PC-9 (cell line): ENCODE measurements at places on chromosomes 1 and 21.

GRCh38 chr21:35360870-35361570 is 311.9 kb upstream of the RUNX1 start:
- peak; percentile 55 for DNase-seq

GRCh38 chr21:42120101-42120902 is 49.2 kb downstream of the UMODL1 start:
- DNase-seq = peak; percentile 95

DNA sequence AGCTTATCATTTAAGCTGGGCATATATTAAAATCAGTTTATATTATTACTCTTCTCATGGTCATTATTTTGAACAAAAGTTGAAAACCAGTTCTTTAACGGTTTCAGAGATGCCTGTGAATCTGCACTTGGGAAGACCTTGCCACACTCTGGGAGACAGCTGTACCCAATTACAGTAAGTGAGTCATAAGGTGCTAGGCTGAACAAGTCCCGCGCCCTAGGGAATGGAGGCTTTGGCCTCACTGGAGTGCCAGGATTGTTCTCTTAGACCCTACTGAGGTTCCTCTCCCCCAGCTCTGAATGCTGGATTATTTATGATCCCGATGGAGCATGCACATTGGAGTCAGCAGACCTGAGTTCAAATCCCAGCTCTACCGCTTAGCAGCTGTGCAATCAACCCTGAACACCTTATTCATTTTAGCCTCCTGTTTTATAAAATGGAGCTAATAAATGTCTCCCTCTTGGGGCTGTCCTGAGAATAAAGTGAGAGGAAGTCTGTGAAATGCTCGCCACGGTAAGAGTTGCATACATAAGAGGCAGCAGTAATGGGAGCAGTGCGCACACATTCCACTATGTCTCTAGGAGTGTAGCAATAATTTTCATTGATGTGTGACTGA is 266.2 kb downstream of the FOXD2 start:
- no peak for DNase-seq

GRCh38 chr1:9449976-9450696 is 89.1 kb upstream of the SLC25A33 start:
- peak; percentile 40 for DNase-seq

DNA sequence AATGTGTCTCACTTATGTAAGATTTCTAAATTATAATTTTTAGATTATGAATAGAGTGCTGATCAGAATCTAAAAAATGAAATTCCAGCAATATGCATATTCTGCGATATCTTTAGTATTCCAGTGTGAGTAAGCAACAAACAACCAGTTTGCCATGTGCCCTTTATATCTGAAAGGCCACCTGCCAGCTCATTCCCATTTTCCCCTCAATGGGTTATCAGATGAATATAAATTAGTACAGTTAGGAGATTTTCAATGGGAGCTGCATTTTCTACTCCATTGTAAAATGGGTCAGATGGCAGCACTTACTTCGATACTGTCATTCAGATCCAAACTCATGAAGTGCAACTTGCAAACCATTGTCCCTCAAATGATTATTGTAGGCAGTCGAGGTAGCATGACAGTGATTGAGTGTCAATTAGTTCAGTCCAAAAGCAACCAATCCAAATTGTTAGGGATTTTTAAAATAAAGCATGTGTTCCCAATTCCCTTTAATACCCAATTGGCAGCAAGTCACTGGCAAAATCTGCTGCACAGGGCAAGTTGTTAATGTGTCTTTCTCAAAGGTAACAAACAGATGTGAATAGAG is 680.3 kb downstream of the LRRIQ3 start:
- DNase-seq = no peak

GRCh38 chr1:19384113-19384512 is 72.0 kb downstream of the SLC66A1 start:
- no peak for DNase-seq

DNA sequence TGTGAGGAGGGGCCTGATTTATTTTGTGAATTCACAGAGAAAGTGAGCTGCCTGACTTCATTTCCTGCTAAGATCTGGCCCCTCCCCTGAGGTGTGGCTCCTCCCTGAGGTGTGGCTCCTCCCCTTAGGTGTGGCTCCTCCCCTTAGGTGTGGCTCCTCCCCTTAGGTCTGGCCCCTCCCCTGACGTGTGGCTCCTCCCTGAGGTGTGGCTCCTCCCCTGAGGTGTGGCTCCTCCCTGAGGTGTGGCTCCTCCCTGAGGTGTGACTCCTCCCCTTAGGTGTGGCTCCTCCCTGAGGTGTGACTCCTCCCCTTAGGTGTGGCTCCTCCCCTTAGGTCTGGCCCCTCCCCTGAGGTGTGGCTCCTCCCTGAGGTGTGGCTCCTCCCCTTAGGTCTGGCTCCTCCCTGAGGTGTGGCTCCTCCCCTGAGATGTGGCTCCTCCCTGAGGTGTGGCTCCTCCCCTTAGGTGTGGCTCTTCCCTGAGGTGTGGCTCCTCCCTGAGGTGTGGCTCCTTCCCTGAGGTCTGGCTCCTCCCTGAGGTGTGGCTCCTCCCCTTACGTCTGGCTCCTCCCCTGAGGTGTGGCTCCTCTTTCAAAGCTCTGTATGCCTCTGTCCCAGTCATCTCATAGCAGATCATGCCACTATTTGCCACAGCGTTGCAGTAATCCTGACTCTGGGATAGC is 26.9 kb upstream of the LRRC3 start:
- peak; percentile 44 for DNase-seq

- no peak for DNase-seq
Measured at GRCh38 chr1:156524481-156524869, 23.9 kb upstream of the MEF2D start.

DNA sequence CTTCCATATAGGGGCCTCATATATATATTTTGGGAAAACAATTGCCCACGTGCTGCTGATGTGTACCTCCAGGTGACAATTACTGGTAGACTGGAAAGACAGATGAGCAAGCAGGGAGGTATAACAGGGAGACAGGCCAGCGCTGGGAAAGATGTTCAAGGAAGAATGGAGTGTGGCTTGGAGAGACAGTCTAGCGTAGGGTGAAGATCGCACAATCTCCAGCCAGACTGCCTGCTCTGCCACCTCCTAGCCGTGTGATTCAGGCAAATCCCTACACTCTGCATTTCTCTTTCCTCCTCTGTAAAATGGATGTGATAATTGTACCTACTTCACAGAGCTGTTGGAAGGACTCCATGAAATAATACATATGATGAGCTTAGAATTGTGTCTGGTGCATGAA is 66.1 kb downstream of the TMCO4 start:
- no peak for DNase-seq

DNA sequence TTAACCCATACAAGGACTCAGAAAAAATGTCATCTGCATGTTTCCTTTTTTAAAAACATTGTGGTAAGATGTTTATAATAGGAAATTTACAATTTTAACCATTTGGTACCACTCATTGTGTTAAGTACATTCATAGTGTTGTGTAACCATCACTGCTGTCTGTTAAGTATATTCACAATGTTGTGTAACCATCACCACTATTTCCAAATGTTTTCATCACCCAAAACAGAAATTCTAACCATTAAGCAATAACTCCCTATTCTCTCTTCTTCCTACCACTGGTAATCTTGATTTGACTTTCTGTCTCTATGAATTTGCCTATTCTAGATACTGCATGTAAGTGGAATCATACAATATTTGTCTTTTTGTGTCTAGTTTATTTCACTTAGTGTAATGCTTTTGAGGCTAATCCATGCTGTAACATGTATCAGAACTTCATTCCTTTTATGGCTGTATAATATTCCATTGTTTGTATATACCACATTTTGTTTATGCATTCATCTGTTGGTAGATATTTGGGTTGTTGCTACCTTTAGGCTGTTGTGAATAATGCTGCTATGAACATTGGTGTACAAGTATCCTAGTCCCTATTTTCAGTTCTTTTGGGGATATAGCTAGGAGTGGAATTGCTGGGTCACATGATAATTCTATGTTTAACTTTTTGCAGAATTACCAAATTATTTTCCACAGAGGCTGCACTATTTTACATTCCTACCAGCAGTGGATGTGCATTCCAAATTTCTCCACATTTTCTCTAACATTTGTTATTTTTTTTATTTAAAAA is 14.1 kb downstream of the HIPK1 start:
- DNase-seq = no peak

DNA sequence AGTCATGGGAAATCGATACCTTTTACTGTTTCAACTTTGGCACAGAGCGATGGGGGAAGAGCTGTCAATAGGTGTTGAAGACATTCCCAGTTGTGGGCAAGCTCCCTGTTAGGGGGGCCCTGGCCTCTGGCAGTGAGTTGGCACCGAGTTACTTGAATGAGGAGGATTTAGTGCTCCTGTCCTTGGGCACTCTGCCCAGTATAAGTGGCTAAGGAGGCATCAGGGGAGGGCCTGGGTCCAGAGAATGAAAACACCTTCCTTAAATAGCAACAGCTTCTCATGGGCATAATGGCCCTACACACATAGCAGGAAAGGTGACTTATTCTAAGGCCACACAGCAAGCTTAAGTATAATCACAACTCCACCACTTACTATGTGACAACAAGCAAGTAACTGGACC is 664.4 kb downstream of the PTPRU start:
- DNase-seq = no peak

DNA sequence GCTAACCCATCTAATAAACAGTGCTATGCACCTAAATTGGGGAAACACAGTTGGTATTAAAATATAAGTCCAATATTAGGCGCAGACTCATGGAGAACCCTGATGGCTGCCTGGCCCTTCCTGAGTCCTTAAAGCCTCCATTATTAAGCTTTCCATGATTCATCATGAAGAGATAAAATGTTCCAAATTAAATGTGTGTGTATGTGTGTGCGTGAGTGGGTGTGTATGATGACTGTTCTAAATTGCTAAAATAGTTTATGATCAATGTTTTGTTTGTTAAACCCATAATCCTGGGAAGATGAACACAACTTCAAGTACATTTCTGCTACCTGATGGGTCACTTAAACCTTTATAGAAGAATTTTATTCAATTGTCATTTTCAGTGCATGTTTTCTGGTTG is 6.3 kb upstream of the RBBP5 start:
- no peak for DNase-seq

DNA sequence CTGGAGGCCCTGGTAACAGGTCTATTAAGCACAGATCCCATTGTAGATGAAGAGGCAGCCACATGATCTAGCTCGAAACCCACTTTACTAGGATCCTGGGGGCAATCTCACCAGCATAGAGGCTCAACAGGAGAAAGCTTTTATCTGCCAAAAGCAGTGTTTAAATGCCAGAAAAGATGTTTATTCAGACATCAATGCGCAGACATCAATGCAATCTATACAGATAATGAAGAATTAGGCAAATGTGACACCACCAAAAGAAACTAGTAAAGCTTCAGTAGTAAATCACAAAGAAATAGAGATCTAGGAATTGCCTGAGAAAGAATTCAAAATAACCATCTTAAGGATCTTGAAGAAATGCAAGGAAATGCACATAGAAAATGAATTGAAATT is 32.5 kb downstream of the OR6Y1 start:
- no peak for DNase-seq

GRCh38 chr1:192951691-192952460 is 107.3 kb downstream of the UCHL5 start:
- DNase-seq = no peak

GRCh38 chr1:58017641-58018040 is 528.9 kb downstream of the OMA1 start:
- DNase-seq = no peak

- no peak for DNase-seq
Measured at GRCh38 chr1:155929057-155929456, 5.2 kb downstream of the KHDC4 start.

GRCh38 chr1:180265201-180265600 is 35.1 kb downstream of the LHX4 start:
- DNase-seq = no peak

DNA sequence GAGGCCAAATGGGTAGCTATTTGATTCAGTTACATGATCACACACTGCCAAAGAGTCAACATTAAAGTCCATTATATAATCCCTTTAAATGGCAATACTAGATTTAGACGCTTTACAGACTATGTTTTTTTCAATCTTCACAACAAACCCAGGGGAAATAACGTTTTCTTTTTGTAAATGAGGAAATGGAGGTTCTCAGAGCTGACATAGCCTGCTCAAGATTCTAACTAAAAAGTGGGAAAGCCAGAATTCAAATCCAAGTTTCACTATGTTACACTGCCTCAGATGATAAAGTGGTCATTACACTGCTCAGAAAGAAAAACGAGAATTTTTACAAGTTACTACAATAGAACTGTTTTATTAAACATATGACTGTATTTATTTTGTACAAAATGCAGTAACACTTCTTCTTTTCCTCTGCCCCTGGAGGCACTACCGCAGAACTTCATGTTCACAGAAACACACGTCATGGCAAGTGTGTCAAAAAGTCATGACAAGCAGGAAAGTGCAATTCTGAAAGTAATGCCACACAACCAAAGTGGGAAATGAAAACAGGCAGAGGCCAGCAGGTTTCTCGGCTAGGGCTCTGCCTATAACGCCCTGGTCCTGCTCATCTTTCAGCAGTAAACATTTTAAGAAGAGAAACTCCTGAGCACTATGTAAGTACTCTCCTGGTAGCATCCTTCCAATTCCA is 19.0 kb downstream of the THEMIS2 start:
- no peak for DNase-seq

DNA sequence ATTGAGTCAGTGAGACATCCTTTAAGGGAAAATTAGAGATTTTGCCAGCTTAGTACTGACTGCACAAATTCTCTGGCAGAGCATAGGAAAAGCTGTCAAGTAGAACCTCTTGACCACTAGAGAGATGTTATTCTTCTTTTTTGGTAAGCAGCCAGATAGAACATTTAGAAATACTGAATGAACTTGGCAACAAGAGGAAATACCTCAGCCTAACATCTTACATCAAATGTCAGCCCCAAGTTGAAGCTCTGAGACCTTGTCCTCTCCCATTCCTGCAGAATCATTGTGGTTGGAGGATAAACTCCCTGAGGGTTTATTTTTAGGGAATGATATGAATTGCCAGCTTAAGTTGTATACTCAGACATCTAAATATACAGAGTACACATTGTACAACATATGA is 53.5 kb downstream of the MIGA1 start:
- no peak for DNase-seq

DNA sequence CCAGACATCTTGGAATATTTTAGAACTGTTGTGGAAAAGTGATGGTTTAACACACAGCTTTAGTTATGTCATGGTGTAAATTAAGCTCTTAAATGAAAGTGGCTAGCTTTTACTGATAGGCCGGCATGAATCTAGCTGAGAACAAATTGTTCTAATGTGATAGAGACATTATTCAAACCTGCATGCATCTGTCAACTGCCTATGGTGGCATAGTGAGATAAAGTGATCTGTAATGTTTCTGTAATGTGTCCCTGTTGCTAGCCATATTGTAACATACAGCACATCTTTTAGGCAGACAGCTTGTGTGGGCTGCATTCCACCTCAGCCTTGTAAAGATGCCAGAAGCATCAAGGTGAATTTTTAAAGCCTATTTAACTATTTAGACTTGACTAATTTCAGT is 16.0 kb downstream of the LRIG2 start:
- DNase-seq = no peak

- no peak for DNase-seq
Measured at GRCh38 chr1:230542054-230542453, 100.2 kb upstream of the COG2 start.

DNA sequence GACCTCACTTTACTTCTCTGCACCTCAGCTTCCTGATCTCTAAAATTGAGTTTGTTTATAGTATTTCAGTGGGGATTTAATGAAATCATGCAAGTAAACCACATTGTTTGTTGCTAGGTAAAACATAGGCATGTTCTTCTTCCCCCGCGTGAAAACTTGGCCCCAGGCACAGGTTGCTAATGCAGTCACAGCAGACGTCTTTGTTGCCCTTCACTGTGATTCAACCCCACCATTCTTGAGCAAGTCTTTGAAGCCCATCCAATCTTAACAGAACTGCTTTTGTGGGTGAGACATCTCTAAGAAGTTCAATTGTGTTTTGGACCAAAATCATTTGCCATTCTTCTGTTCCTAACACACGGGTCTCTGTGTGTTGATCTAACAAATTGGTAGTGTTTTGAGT is 185.5 kb downstream of the ZNF281 start:
- no peak for DNase-seq
